Activated T-helper 1 cell treated with Interleukin-2 at 50 U/mL for 16 hours (primary cell): ENCODE measurements at places on chromosomes 2 and 18.
A peak's percentile ranks its signal among the peaks of the same experiment; 100 is the strongest.

- DNase-seq, result no peak
Observed at GRCh38 chr2:149041482-149041881, 3.0 kb downstream of the LYPD6B start.

GRCh38 chr2:168460571-168460970, 4.5 kb downstream of the CERS6 start:
- no peak for DNase-seq

- no peak for DNase-seq
Observed at GRCh38 chr2:158321264-158321663, 135.3 kb downstream of the CCDC148 start.

GRCh38 chr2:69022548-69022947, 9.6 kb downstream of the ANTXR1 start:
- DNase-seq, result no peak

DNA sequence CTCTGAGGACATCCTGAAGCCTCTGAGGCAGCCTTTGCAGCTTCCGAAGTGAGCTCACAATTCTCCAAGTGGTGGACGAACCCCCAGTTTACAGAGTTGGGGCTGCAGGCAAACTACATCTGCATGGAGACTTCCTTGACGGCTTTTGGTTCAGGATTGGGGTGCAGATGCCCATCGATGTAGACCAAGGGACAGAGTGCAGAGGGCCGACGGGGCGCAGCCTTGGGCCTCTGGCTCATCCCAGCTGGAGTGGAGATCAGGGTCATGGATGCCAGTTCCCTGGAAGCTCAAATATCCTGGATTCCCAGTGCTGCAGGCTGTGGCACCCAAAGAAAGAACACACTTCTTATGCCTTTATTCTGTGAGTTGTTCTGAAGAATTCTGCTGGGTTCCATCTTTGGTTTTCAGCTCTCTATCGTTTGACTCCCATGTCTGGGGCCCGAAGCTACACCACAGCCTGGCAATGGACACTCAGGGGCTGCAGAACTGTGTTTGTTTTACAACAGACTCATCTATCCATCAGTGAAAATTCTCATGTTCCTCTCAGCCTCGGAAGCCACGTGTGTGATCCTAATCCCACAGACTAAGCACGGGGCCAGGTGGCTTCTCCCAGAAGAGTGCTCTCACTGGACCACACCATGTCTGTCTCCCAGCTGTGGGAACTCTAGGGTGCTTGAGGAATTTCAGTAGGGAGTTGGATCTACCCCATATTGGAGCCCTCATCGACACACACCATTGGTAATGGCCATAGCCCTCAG, 414.1 kb upstream of the MYT1L start:
- no peak for DNase-seq

DNA sequence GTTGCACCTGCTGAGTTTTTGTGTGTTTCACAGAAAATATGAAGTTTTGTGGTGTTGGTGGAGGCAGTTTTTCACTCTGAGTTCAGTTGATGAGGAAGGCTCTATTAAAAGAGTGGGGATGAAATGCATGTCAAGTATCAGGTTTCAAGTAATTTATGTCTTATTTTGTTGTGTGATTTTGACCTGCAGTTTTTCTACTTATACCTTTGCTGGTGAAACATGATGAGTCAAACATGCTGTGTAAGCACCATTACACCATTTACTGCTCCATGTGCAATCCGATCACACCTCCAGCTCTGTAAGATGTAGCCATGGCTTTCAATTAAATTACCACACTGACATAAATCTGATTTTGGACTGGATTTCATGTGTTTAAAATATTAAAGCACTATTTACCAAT, 174.5 kb upstream of the ZEB2 start:
- no peak for DNase-seq

GRCh38 chr2:27485496-27485895, 4.0 kb downstream of the IFT172 start:
- no peak for DNase-seq

- DNase-seq, result no peak
Observed at GRCh38 chr2:219542931-219543595, 546 bp downstream of the CHPF start.

GRCh38 chr18:22199005-22199404, 29.6 kb downstream of the GATA6 start:
- DNase-seq, result no peak

- DNase-seq, result no peak
Observed at GRCh38 chr2:107727318-107727717, 99.4 kb upstream of the RGPD4 start.

- DNase-seq, result no peak
Observed at GRCh38 chr2:204738721-204739120, 193.4 kb downstream of the PARD3B start.

DNA sequence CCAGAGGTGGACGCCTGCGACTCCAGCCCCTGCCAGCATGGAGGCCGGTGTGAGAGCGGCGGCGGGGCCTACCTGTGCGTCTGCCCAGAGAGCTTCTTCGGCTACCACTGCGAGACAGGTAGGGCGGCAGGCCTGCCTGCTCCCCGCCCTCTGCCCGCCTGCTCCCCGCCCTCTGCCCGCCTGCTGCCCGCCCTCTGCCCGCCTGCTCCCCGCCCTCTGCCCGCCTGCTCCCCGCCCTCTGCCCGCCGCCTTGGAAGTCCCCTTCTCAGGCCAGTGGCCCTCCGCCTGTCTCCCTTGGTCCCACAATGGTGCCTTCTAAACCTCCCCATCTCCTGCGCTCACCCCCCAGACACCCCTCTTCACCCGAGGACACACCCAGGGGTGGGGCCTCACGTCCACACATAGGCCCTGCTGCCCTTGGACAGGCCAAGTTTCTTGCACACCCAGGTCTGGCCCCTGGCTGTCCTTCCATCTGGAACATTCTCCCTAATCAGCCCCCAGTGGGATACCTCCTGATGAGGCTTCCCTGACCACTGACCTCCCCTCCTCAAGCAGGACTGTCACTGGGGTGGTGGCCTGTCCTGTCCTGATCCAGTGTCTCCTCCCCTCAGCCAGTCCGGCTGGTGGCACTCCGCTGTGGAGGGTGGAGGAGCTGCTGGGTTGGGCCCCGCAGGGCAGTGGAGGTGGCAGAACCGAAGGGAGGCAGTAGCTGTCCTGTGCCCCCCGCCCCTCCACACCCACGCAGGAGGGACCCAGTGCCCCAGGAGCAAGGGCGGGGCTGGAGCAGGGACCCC, 37.9 kb downstream of the MTERF4 start:
- DNase-seq, result peak; percentile 29

GRCh38 chr2:132953771-132954170, 283.8 kb upstream of the LYPD1 start:
- no peak for DNase-seq

GRCh38 chr2:213279116-213279620, 5.1 kb upstream of the SPAG16 start:
- DNase-seq, result no peak

DNA sequence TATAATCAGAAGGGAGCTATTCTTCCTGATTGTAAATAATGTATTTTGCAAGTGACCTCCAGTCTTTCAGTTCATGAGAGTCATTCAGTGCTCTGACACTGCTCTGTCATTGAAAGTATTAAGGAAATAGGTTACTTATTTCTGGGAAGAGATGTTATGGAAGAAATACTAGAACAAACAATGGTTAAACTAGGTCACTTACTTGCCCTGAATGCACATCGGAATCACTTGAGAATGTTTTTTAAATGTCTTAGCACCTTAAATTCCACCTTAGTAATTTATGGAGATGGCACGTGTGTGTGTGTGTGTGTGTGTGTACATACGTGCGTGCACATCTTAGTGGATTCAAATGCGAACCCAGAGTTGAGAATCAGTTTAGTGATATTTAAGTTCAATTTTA, 126.6 kb upstream of the KCNH7 start:
- no peak for DNase-seq

GRCh38 chr18:44370861-44371260, 309.8 kb upstream of the SETBP1 start:
- no peak for DNase-seq

- no peak for DNase-seq
Observed at GRCh38 chr2:68714866-68715265, 19.7 kb upstream of the ARHGAP25 start.

DNA sequence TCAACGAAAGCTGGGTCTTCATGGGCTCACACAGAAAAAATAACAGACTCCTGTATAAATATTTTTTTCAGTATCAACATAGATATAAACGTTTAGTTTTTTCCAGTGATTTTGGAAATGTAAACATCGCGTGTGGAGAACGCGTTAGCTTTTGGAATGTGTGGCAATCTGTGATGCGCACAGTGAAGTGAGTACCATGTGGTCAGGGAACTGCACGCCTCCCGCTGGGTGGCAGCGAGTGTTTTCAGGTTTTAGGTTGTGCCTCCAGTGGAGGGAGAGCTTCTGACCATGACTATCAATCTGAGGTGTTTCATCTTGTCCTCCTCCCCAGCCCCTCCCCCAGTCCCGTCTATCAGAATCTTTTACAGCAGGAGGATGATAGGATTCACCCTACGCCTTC, 127.8 kb downstream of the ARHGAP28 start:
- DNase-seq, result no peak

GRCh38 chr2:128611421-128612320, 293.0 kb upstream of the HS6ST1 start:
- DNase-seq, result no peak

DNA sequence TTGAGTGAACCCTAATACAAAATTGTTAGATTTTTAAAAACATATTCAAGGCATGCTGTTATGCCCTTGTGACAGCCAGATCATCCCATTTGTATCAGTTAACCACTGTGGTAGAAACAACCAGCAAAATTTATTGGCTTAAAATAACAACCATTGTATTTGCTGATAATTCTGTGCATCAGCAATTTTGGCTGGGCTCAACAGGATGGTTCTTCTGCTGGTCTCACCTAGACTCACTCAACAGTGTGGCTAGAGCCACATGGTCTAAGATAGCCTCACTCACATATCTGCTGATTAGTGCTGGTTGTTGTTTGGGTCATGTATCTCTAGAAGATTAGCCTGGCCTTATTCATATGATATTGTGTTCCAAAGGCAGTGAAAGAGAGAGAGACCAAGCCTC, 160.1 kb upstream of the GATA6 start:
- DNase-seq, result no peak

- no peak for DNase-seq
Observed at GRCh38 chr2:159265171-159265576, 21.3 kb downstream of the WDSUB1 start.

DNA sequence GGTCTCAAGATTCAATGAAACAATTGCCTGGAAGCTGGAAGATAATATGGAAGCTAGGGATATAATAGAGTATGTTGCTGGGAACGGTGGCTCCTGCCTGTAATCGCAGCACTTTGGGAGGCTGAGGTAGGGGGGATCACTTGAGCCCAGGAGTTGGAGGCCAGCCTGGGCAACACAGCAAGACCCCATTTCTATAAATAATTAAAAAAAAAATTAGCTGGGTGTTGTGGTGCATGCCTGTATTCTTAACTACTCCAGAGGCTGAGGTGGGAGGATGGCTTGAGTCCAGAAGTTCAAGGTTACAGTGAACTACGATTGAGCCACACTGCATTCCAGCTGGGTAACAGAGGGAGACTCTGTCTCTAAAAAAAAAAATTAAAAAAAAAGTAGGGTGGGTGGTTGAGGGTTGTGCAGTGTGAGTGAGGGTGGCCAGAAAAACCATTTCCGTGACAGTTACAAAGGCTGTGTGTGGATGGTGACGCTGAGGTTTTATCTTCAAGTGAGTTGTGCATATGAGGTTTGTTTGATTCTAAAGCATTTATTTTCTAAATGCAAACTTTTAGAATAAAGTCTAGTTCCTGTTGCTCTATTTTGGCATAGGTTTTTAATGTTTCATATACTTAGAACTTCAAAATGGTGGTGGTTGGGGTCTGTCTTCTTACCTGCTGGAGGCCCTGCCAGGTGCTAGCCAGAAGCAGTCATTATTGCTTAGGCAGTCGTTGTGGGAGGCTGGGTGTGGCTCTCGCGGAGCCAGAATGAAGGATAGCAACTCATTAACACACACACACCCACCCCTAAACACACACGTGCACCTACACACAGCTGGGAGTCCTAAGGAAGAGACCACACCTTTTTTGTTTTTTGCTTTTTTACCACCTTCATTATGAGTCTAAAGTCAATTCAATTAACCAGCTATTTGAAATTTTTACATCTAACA, 4.7 kb upstream of the IL1R2 start:
- no peak for DNase-seq

DNA sequence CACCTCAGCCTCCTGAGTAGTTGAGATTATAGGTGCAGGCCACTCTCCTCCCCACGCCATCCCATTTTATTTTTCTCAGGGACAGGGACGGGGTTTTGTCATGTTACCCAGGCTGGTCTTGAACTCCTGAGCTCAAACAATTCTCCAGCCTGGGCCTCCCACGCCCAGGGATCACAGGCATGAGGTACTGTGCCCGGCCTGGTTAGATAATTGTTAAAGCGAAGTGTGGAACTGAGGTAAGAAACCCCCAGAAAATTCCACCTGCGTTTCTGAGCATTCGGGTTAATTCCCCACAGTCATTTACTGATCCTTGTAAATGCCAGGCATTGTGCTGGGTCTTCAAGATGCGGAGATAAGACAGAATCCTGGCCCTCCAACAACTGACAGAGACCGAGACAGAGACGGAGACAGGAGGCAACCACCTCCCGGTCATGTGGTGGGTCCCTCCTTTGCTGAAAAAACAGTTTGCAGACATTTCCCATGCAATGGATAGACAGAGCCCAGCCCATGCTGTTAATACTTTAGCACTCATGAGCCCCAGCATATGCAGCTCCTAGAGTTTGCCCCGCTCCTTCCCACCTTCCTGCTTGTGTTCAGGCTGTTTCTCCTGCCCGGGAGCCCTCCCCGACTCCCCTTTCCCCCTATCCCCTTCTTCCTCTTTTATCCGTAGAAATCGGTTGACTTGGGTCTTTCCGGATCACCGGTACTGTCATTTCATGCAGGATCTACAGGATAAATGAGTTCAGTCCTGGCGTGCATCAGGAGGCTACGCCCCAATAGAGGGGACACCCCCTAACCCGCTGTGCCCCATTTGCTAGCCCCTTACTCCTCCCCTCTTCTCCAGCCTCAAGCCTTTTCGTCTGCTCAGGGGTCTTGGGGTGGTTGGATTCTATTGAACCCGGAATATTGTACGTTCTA, 1.6 kb upstream of the RHOB start:
- no peak for DNase-seq

DNA sequence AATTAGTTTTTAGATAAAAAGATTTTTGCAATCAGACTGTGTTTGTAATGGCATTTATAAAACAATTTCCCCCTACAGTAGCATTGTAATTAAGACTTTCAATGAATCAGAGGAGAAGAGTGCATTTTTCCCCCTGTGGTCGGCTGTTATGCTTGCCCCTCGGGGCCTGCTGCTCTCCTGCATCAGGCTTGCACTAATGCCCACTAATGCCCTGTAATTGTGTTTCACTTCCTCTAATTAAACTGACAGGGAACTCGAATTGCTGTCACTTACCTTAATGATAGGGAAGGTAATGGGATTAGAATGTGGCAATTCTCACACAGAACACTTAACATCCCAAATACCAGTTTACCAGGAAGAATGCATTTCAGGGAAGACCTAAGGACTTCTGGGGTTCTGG, 61.2 kb upstream of the LRRTM1 start:
- DNase-seq, result no peak
